Activated T-cell treated with anti-CD3 and anti-CD28 coated beads, Interleukin-2, amount 50 U/mL, for 72 hours (primary cell): ENCODE measurements at places on chromosomes 2 and 18. TPM values are rescaled to one million over a fixed set of nuclear protein-coding genes. Genes with fewer than 3 reads are reported as not detected.

SNRPD1 gene
- total RNA-seq, result 82.9 TPM

DYSF gene
- total RNA-seq, result 0.77 TPM

- no peak for DNase-seq
Measured at GRCh38 chr2:110993557-110994231, 127.0 kb upstream of the BCL2L11 start.

DNA sequence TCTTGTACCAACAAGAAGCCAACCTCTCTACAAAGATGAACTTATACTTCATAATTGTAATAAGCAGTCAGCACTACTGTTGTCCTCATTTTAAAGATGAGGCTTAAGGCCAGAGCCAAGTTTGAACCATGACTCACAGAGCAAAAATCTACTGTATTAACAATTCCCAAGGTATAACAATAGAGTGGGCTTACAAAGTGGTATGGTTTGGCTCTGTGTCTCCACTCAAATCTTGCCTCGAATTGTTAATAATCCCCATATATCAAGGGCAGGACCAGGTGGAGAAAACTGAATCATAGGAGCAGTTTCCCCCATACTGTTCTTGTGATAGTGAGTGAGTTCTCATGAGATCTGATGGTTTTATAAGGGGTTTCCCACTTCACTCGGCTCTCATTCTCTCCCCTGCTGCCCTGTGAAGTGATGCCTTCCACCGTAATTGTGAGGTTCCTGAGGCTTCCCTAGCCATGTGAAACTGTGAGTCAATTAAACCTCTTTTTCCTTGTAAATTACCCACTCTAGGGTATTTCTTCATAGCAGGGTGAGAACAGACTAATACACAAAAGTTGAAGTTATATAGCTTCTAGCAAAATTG is 19.5 kb downstream of the MRPL44 start:
- DNase-seq, result no peak

LIMS2 gene
- 10.3 TPM for total RNA-seq

CPO gene
- not detected for total RNA-seq

SGPP2 gene
- total RNA-seq, result 15.1 TPM
